Stimulated activated naive CD4-positive, alpha-beta T cell treated with Interleukin-2 at 50 U/mL for 16 hours (primary cell): ENCODE measurements at places on chromosomes 2 and 18.

- DNase-seq = no peak
Observed at GRCh38 chr2:185208261-185208660, 530.3 kb upstream of the FSIP2 start.

DNA sequence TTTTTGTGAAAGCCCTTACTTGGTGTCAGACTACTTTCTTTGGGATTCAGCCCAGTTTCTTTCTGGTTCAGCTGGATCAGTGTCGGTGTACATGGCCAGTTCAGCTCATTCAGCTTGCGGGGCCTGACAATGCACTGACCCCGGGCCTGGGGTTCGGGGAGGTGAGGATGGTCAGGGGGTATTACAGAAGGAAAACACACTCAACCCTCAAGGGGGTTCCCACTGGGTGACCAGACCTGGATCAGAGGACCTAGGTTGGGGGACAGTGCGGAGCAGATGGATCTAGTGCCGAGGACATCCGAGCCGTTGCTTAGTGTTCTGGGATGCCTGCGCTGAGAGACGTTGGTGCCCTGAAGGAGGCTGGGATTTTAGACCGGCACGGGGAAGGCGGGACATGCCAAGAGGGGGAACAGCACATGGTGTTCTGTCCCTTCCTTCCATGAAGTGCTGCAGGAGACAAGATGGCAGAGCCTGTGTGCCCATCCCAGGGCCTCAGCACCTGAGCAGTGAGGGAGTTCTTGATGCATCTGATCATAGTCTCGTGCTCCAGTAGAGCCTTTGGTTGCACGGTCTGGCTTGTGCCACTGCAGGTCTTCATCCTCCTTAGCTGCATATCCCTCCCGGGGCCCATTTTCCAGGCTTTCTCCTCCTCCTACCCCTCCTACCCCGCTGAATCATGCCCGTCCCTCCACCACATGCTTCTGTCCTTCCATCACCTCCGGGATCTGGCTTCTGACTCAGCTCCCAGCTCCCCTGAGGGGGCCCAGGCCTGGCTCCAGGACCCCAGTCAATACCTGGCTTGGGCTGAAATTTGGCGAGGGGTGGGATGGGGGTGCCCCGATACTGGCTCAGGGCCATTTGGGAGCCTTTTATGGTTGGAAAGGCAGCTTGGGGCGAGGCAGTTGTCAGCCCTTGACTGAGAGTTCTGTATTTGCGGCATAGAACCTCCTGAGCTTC lies 18.0 kb downstream of the SPEG start:
- no peak for DNase-seq

GRCh38 chr18:38250971-38251370 lies 685.4 kb upstream of the CELF4 start:
- DNase-seq = no peak

DNA sequence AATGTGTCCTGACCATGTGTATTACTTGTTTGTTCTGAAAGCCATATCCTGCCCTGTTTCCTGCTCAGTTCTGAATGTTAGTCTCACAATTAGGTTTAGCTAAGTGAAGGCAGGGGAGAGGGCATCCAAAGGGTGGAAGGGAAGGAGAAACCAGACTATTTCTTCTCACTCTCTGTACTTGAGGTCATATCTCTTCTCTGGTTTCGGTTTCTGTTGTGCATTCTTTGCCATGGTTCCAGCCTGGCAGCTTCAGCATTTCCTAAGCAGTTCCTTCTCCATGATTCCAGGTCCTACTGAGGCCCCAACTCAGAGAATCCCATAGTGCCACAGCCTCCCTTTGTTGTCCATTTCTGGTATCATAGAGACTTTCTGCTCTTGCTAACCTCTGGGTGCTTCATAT lies 40.3 kb upstream of the HNMT start:
- DNase-seq = no peak

DNA sequence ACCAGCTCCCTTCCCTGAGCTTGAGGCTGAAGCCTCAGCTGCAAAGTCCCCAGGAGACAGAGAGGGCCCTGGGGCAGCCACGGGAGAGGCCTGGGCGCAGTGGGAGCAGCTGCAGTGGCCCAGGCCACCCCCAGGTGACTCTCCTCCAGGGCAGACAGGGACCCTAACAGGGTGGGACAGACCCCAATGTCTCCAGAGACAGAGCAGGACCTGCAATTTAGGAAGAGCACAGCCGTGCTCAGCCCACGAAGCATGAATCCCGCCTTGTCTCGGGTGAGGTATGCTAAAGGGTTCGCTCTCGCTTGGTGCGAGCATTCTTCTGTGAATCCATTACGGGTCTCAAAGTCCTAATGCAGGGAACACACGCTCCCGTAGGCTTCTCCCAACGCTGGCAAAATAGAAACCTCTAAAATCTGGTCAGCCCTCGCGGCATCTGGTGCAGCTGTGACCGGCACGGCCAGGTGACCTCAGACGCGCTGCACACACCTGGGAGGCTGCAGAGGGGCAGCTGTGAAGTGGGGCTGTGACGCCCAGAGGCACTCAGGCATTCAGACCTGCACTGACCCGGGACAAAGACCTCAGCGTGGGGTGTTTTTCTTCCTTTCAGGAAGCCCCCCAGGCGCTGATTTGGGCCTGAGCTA lies 12.6 kb downstream of the MBP start:
- DNase-seq = no peak
